ENCODE measurements at places on chromosomes 12 and 14.

DNA sequence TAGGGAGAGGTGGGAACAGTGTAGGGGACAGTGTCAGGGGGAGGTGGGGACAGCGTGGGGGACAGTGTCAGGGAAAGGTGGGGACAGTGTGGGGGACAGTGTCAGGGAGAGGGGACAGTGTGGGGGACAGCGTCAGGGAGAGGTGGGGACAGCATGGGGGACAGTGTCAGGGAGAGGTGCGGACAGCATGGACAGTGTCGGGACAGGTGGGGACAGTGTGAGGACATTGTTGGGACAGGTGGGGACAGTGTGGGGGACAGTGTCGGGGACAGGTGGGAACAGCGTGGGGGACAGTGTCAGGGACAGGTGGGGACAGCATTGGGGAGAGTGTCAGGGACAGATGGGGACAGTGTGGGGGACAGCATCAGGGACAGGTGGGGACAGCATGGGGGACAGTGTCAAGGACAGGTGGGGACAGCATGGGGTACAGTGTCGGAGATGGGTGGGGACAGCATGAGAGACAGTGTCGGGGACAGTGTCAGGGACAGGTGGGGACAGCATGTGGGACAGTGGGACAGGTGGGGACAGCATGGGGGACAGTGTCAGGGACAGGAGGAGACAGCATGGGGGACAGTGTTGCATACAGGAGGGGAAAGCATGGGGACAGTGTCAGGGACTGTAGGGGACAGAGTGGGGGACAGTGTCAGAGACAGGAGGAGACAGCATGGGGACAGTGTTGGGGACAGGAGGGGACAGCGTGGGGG, 139.0 kb downstream of the TMEM121 start:
- no peak for DNase-seq

- peak; percentile 28 for DNase-seq
These were observed 44.4 kb upstream of the PRIMA1 start for GRCh38 chr14:93832665-93833064.

GRCh38 chr12:106409878-106410277, 52.3 kb downstream of the POLR3B start:
- DNase-seq = no peak

GRCh38 chr12:14167005-14167628, 185.7 kb upstream of the GRIN2B start:
- peak; percentile 6 for DNase-seq

DNA sequence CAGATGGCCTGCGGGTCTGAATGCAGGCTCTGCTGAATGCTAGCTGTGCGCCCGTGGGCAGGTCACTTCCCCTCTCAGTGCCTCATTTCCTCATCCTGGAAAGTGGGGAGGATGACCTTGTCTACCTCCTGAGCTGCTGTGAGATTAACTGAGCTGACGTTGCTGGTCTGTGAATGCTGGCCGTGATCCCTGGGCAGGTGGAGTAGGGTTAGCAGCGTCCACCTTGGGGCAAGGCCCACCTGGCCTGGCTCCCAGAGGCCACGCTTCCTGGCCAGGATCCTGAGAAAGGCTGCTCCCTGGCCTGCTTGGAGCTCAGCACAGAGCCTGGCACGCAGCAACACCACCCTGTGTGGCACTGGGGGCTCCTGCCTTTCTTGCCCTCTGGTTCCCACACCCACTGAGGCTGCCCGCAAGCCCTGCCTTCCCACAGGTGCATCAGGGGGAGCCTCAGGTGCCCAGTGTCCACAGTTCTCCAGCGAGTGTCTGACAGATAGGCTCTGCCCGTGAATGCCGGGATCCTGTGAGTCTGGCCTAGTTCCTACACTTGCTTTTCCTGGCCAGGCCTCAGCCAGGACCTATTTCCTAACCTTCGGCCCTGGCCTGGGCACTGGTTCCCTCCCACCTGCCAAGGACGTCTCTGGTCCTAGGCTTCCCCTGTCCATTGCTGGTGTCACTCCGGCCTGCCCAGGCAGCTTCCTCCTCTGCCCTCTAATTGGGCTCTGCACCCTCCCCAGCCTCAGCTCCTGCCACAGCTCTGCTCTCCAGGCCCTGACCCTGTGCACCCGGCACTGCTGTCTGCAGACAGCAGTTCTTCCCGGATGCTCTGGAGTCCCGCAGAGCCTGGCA, 37.2 kb upstream of the TDRD9 start:
- DNase-seq = no peak

DNA sequence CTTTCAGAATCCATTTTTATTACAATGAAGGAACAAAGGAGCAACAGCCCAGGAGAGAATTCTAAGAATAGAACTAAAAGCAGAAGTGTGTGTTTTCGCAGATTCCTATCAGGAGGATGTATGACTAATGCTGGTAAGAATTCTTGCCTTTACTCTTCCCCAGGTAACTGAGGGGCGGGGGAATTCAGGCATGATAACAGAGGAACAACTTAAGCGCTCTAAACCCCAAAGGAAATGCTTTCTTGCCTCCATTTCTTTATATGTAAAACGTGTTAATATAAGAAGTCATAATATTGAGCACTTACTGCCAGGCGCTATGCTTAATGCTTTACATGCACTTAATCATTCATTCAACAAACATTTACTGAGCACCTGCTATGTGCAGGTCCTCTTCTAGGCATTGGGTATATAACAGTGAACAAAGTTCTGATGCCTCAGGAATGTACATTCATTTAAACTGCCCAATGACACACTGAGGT, 4.5 kb downstream of the HCAR1 start:
- DNase-seq = no peak

GRCh38 chr12:26833743-26834490, 923 bp upstream of the ITPR2 start:
- no peak for DNase-seq

- no peak for DNase-seq
These were observed 8.9 kb downstream of the ASCL1 start for GRCh38 chr12:102966200-102966863.

DNA sequence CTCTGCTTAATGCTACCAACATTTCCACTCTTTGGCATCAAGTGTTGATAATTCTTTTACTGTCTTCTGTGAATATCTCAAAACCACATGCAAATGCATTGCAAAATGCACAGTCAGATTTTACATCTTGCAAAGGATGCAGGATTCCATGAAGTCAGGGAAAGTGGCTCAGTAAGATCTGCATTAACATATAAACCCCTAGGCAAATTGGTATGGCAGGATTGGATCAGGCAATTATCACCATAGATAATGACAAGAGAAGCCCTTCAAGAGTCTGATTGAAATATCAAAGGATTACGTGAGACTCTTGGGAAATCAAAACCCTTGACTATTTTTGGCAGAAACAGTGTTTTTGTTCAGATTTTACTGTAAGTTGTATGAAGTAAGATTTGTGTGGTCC, 71.0 kb downstream of the TMTC2 start:
- no peak for DNase-seq

DNA sequence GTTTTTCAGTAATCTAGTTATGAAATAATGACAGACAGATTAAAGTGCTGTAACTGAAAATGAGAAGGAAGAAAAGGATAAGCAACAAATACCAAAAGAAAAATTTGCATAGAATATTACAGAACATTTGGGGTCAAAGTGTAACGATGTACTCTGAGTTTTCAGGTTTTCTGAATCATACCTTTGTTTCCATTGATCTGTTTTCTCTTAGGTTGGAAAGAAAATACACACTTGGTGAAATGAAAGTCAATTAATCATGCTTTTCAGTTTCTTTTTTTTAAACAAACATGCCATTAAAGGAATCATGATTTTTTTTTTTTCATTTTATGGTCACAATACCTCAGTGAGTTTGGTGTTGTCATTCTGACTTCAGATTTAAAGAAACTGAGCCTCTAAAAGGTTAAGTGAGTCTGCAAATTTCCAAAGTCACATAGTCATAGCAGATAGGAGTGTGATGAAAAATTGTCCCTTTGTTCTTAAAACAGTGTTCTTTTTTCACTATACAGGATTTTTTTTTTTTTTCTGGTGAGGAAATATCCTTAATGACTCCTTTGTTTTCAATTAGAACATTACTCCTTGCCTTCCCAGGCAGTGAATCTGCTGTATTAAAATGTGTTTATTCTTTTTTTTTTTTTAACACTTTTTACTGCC, 35.9 kb upstream of the PZP start:
- no peak for DNase-seq

DNA sequence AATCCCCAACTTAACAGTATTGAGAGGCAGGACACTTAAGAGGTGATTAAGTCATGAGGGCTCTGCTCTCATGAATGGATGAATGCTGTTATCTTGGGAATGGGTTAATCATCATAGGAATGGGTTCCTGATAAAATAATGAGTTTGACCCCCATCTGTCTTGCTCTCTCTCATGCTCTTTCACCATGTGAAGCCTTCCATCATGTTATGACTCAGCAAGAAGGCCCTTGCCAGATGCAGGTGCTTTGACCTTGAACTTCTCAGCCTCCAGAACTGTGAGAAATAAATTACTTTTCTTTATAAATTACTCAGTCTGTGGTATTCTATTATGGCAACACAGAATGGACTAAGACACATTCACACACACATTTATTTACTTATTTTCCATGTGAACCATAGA, 89.0 kb upstream of the PPM1H start:
- no peak for DNase-seq

DNA sequence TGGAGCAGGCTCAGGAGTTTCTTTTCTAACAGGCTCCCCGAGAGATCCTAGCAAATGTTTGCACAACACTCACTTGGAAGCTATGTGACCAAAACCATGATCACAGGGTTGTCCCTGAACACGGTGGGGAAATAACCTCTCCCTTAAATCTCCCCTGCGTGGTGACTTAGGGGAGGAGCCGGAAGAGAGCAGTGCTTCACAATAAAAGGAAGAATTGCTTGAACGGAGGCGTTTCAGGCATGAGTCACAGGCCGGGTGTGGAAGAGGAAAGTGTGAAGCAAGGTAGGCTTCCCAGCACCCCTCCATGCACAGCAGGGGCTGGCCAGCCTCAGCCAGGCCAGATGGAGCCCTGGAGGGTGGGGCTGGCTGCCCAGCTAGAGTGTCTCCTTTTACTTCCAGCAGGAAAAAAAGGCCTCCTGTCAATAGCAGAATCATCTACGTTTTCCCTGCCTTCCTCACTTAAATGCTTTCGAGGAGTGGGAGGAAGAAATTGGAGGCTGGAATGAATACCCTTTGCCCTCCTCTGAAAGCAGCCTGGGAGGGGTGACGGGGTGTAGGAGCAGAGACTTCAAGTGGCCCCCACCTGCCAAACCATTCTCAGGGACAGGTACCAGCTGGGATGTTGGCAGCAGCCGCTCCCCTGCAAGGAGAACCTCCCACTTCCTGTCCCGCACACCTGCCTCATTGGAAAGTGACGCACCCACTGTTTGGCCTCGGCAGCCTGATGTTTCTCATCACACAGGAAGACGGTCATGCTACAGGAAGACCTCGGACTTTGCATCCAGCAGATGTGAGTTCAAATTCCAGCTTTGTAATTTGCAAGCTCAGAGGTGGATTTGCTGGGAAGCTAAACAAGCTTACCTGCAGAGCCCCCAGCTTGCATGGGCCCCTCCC, 30.1 kb upstream of the PPP2R5C start:
- peak; percentile 71 for DNase-seq

DNA sequence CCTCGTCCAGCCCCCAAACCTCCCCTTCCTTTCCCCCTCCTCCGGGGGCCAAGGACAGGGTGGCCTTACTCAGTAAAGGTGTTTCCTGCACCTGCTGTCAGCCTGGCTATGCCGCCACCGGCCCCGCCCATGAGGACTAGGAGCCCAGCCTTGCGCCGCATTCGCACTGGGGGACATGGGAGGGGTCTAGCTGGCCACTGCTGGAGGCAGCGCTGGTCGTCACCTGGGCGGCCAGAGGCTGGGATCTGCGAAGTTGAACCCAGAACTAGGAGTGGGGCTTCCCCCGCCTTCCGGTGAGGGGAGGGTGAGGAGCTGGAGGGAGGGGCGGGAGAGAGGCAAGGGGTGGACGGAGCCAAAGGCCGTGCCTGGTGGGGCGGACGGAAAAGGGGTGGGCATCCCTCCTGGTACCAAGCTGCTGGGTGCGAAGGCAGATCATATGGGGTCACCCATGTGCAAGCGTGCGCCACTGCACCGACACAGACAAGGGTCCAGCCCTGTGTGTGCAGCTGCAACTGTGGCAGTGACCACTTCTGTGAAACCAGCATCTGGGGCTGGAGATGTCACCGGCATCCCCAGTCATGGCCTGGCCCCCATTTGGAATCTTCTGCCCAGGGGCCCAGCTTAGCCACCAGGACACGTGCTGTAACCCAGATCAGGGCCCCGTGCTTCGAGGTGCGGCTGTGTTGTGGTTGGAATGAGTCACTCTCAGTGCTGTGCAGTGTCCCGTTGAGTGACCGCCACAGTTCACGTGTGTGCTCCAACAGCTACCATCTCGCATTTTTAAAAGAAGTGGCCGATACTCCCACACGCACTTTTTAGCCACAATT, 8.5 kb downstream of the AMN start:
- no peak for DNase-seq

- no peak for DNase-seq
These were observed 89.6 kb downstream of the SCARB1 start for GRCh38 chr12:124774054-124774461.

DNA sequence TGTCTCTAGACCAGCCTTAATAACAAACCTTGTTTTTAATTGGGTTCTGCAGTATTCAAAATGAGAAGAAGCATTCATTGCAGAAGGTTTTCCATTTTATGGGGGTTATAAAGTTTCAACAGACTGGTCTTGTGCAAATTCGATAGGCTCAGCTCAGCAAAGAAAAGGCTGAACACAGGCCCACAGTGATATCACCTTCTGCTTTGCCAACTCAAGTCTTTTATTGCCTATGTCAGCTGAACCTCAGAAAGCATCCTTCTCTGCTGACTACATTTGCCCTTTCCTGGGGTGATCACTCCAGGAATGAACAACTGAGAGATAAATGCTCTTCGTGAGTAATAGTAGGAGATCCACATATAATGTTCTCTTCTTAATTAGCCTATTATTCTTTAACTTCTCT, 134.5 kb upstream of the CCDC175 start:
- no peak for DNase-seq

GRCh38 chr12:93127582-93128331, 198.7 kb upstream of the EEA1 start:
- peak; percentile 65 for DNase-seq

GRCh38 chr14:72906879-72907278, 13.0 kb upstream of the DPF3 start:
- no peak for DNase-seq

DNA sequence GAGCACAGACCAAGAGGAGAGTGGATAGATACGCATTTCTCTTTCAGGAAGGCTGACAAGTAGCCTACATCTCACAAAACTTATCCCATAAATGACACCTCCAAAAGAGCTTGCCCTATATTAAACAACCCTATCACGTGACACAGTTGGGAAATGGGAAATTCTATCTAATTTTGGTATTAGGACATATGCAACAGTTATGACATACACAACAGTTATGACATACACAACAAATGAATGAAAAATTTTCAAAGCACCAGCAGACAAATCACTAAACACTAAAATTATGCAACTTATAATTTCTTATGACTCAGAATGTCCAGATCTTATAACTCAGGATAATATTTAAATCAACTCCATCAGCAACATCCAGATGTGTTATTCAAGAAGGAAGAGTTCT, 54.1 kb downstream of the DUSP16 start:
- DNase-seq = no peak

All from NCI-H2107 (cell line).